ENCODE measurements at places on chromosomes 13 and 19.

DNA sequence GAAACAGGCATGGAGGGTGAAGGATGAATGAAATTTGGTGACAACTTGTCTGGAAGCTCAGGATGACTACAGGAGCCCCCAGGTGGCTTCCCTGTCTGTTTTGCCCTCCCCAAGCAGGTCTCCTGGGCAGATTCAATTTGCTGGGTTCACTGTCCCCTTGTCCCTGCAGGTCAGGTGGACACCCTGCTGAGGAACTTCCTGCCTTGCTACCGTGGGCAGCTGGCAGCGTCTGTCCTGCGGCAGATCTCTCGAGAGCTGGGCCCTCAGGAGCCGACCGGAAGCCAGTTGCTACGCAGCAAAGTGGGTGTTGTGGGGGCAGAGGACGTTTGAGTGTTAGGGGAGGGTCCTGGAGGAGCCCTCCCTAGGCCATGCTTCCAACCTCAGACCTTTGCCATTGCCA lies 19.1 kb downstream of the PGLS start:
- peak; percentile 41 for DNase-seq

- no peak for DNase-seq
Observed at GRCh38 chr19:33102893-33103292, 21.9 kb downstream of the GPATCH1 start.

GRCh38 chr19:21519488-21519887 lies 14.1 kb downstream of the ZNF429 start:
- DNase-seq, result no peak

GRCh38 chr19:6769006-6769619 lies 1.9 kb upstream of the SH2D3A start:
- no peak for DNase-seq

DNA sequence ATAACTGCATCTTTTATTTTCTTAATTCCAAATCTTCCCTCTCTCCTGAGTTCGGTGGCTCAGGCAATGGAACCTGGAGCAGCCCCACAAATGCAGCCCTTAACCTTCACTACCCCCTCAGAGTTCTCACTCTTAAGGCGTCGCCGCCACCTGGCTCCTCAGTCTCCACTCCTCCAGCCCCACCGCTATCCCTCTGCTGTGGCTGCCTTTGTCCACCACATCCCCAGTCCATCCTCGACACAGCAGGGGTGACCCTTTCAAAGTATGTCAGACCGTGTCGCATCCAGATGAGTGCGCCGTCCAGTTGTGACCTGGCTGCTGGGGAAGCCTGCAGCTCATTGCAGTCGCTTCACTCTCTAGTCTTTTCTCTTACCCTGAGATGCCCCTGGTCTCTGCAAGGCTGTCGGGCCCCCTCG lies 1.0 kb downstream of the SPPL2B start:
- DNase-seq, result no peak

GRCh38 chr13:31747966-31748365 lies 8.6 kb downstream of the RXFP2 start:
- no peak for DNase-seq

DNA sequence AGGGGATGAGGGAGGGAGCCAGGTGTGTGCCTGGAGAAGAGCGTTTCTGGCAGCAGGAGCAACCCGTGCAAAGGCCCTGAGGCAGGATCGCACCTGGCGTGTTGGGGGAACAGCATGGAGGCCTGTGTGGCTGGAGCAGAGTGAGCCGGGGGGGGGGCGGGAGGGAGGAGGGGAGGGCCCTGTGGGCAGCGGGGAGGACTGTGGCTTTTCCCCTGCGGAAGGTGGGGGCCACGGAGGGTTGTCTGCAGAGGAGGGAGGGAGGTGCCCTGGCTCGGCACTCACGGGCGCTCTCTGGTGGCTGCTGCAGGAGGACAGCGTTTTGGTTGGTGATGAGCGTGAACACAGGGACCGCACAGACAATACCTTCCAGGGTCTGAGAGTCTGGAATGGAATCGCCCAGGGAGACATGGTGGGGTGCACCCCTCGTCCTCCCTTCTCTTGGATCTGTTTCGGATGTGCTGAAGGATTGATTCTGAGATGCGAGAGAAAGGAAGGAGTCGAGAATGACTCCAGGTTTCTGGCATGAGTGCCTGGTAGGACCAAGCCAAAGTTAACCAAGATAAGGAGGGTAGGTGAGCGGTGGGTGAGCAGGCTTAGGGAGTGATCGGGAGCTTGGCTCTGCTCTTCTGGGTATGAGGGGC lies 6.5 kb downstream of the RAB11B start:
- DNase-seq, result peak; percentile 75

GRCh38 chr13:113005076-113005865 lies 36.3 kb downstream of the MCF2L start:
- DNase-seq, result no peak

- peak; percentile 56 for DNase-seq
Observed at GRCh38 chr13:113836768-113837559, 26.9 kb downstream of the GAS6 start.

DNA sequence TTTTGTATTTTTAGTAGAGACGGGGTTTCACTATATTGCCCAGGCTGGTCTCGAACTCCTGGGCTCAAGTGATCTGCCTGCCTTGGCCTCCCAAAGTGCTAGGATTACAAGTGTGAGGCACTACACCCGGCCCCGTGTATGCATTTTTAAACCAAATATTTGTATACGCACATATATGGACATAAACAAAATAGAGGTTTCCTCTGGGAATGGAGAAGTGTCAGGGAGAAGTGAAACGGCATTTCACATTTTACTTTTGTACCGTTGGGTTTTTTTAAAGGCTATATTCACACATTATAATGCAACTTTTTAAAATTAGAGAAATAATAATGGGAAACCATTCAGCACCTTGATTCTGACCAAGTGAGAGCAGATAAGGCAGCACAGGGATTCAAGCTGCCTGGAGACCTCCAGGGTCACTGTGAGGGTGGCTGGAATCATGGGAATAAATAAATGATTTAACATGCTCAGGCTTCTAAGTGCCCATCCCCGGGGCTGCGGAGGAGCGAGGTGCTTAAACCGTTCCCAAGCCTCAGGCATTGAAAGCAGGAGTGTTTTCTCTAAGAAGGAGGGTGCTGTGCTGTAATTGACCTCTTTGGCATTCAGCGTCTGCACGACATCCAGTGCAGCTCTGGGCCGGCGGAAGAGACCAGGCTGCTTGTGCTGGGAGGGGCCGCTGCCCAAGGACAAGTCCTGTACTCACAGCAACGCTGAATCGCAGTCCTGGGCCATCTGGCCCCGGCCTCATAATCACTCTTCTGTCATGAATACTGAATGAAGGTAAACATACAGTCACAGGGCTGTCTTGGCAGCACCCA lies 24.7 kb downstream of the GPR42 start:
- DNase-seq, result peak; percentile 81

- no peak for DNase-seq
Observed at GRCh38 chr19:28793391-28794168, 419.4 kb downstream of the UQCRFS1 start.

GRCh38 chr13:43071824-43072223 lies 48.4 kb downstream of the DNAJC15 start:
- no peak for DNase-seq

DNA sequence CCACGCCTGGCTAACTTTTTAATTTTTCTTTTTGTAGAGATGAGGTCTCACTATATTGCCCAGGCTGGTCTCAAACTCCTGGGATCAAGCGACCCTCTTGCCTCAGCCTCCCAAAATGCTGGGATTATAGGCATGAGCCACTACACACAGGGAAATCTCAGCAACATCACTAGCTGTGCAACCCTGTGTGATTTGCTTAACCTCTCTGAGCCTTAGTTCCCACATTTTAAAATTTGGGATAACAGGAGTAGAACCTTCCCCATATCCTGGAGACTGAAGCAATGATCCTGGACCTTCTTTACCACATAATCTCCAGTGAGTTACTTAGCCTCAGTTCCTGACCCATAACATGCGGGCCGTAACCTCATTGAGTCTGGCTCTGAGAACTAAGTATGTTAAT lies 139.1 kb downstream of the IER2 start:
- DNase-seq, result no peak

- no peak for DNase-seq
Observed at GRCh38 chr19:51566489-51567100, 4.5 kb upstream of the ZNF175 start.

DNA sequence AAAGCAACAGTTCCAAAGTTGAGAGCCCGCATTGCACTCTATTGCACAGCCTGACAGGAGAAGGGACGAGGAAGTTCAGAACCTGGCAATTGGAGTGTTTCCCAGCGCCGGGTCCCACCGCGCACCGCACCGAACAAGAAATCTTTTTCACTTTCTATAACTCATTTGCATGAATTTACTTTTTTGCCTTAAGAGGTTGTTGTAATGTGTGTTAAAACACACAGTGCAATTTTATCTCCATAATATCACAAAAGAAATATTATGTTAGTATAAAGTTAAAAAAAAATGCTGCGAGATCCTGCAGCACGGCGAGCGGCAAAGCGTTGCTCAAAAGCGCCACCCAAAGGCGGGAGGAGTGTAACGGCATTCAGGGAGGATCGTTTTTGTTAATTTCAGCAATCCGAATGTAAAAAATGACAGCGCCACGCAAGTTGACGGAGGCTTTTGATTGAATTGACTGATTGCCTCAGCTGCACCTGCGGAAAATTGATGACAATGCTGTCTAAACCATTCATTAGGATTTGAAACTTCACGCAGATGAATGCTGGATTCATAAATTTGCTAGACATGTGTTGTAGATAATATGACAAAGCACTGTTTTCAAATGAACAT lies 303.6 kb upstream of the ZNF507 start:
- no peak for DNase-seq

- DNase-seq, result no peak
Observed at GRCh38 chr19:53898636-53899341, 10.3 kb upstream of the CACNG7 start.
